Activated CD4-positive, alpha-beta memory T cell treated with anti-CD3 and anti-CD28 coated beads for 36 hours (primary cell): ENCODE measurements at places on chromosomes 1 and 21. TPM values are rescaled to one million over a fixed set of nuclear protein-coding genes. Genes with fewer than 3 reads are reported as not detected.

DNA sequence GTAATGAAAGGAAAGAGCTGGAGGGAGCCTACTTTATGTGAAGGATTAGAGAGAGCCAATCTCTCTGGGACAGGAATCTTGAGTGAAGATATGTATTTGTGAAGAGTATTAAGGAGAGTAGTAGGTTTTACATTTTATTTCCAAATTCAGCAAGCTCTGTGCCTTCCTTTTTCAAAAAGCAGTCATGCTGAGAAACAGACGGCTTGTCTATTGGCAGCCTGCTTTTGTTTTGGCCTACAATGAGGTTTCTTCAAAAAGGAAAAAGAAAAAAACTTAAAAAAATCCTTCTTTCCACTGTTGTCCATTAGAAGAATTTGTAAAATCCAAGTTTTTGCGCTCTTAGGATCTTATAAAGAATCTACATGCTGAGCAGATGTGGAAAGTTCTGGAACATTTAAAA lies 103.6 kb upstream of the PTGFR start:
- DNase-seq: no peak

DNA sequence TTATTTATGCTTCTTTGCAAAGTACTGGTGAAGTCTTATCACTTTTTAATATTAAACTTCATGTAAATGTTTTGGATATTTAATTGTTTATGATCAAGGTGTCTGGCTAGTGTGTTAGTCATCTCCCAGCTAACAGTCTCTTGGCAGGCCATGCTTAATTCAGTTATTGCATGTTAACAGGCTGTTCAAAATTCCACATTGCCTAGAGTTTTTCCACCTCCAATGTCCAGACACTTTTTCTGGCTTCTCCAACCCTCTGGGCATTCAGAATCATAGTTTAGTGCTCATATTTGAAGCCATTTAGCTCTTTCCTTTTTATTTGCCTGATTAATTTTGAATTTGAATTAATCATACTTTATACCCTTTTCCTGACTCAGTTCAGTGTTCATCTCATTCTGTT lies 69.2 kb downstream of the OLFML2B start:
- DNase-seq: no peak

- DNase-seq: no peak
These were observed 145.8 kb upstream of the WNT4 start for GRCh38 chr1:22288593-22289241.

GRCh38 chr1:44297695-44298400 lies 57.2 kb downstream of the ERI3 start:
- no peak for DNase-seq

GRCh38 chr1:179369751-179370341 lies 4.1 kb downstream of the AXDND1 start:
- peak; percentile 24 for DNase-seq

PIGK gene
- 23.9 TPM for total RNA-seq

HJV gene
- total RNA-seq: not detected

GRCh38 chr1:148289647-148290046 lies 137.6 kb upstream of the NBPF11 start:
- no peak for DNase-seq

- no peak for DNase-seq
These were observed 186.6 kb downstream of the SIPA1L2 start for GRCh38 chr1:232443372-232443771.

DNA sequence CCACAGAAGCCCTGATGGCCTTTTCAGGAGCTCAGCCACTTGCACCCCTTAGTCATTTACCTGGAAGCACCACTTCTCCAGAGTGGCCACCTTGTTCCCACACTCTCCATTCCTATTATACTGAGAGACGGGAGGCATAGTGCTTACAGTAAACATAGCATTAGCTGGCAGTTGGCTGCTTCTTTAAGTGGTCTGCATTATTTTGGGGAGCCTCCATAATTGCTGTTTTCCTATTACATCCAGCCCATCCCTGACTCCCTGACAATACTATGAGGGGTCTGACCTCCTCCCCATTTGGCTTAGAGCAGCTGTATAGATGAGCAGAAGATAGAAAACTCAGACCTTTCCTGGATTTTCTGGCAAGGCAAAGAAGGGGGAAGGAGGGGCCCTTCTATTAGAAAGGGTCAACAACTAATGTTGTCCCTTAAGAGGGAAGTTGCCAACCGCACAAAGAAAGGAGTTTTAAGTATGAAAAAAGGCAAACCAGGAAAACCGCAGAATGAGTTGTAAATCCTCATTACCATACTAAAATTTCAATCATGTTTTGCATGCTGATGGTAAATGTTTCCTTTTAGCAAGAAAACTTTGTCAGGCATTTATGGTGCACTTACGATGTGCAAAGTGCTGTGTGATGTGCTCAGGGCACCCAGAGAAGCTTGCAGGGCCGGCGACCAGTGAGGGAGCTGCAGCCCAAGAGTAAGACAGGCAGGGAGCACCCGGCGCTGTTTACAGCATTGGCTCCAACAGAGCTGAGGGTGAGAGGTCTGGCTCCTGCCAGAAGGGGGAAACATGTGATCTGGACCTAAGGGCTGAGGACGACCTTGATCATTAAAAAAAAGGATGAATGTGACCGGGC lies 167.3 kb downstream of the ZZZ3 start:
- DNase-seq: no peak

TCEANC2 gene
- 12.8 TPM for total RNA-seq

DNA sequence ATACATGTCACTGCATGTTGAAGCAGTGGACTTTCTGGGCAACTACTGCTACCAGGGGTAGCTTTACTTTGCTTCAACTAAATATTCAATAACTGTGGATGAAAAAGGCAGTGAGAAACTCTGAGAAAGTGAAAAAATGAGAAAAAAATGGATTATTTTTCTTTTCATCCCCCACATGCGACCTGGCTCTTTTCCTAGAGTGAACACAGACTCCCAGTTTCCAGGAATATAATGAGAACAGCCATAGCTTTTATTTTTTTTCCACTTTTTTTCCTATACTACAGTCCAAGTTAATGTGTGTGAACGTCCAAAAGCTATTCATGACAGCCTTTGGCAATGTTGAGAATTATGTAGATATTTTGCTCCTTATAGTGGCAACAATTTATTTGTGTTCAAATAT lies 230.4 kb downstream of the DNM3 start:
- no peak for DNase-seq

- DNase-seq: no peak
These were observed 190.9 kb downstream of the SIPA1L2 start for GRCh38 chr1:232439011-232439410.

DNA sequence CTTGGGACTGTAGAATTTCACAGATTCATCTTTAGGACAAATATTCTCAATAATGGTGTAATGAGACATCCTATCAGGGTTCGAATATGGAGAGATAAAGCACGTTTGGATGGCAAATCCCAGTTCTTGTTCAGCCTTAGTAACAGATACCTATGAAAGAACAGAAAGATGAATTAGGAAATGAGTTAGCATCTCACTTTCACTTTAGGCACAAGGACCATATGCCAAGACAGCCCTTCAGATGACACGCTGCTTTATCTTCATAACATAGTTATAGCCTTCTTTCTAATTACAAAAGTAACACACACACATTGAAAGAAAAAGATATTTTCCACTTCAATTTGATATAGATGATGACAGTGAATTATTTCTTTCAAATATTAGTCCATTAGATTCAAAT lies 173.6 kb downstream of the TGFBR3 start:
- no peak for DNase-seq

DNA sequence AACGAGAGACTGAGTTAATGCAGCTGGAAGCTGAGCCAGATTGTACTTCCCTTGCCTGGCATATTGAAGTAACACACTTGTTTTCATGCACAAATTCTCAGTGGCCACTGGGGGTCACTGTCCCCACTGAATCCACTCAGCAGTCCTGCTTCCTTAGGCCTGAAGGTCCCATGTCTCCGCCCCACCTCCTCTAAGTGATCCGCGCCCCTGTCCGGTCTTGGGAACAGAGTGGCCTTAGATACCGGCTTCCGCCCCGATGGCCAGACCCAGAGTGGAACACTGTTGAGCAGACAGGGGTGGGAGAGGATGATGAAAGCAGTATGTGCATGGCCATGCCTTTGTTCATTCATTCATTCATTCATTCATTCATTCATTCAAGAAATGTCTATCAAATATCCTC lies 34.8 kb downstream of the CHAF1B start:
- peak; percentile 61 for DNase-seq

DNA sequence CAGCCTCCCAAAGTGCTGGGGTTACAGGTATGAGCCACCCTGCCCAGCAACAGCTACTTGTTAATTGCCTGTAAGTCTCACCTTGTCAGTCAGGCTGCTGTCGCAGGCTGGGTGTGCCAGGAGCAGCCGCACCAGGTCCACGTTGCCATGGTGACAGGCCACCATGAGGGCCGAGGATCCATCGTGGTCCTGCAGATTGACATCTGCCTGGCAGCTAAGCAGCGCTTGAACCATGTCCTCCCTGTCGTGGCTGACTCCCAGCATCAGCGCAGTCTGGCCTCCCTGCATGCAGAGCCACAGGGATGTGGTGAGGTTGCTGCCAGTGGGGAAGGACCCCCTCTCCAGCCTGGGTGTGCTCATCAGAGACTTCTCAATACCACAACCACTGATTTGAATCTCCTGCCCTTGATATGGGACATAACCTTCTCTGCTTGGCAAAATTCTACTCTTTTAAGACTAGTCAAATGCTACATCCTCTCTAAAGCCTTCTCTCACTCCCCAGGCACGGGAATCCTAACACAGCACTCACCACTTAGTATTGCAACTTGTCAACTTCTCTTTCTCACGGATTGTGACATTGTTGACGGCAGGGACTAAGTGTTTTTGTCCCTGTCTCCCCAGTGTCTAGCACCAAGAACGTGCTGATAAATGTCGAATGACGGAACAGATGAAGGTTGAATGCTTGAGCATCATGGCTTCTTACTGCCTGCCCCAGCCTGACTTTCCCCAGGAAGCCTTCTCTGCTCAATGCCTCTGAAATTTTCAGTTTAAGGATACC lies 52.9 kb downstream of the L1TD1 start:
- no peak for DNase-seq
